CD4-positive, alpha-beta T cell (primary cell): ENCODE measurements at places on chromosomes 6 and 20.

- no peak for DNase-seq
These were observed 935 bp upstream of the RFX6 start for GRCh38 chr6:116876107-116876506.

DNA sequence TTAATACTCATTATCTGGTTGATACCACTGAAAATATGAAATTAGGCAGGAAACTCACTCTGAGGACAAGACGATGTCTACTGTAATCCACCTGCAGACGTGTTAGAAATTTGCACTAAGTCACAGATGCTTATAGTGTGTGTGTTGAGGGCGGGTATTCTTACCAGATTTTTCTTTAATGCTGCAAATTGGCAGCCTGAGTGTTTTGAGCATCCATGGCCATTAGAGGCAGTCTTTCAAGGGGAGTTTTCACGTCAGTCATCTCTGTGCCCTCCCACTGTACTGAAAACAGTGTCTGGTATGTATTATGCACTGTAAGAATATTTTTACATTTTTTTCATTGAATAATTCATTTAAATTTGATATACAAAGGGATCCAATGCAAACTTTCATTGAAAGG is 266.5 kb upstream of the QKI start:
- no peak for DNase-seq

- DNase-seq: no peak
These were observed 7.2 kb upstream of the AHI1 start for GRCh38 chr6:135504734-135505133.

- no peak for DNase-seq
These were observed 3.0 kb upstream of the OTOR start for GRCh38 chr20:16745204-16745603.

DNA sequence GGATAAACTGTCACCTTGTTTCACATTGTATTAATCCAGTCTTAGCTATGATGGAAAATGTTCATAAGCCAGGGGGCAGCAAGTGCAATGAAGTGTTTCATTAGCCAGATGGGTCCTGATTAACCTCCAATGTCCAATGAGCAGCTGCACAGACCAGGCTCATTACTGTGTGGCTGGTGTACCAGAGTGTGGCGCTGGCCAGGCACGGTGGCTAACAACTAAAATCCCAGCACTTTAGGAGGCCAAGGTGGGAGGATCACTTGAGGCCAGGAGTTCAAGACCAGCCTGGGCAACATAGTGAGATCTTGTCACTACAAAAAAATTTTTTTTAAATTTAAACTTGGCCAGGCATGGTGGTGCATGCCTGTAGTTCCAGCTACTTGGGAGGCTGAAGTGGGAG is 201.7 kb upstream of the FOXQ1 start:
- no peak for DNase-seq

- peak; percentile 55 for DNase-seq
These were observed 14.3 kb downstream of the KLHL31 start for GRCh38 chr6:53651205-53651763.

- DNase-seq: no peak
These were observed 57.3 kb downstream of the MAP3K5 start for GRCh38 chr6:136734977-136735376.

DNA sequence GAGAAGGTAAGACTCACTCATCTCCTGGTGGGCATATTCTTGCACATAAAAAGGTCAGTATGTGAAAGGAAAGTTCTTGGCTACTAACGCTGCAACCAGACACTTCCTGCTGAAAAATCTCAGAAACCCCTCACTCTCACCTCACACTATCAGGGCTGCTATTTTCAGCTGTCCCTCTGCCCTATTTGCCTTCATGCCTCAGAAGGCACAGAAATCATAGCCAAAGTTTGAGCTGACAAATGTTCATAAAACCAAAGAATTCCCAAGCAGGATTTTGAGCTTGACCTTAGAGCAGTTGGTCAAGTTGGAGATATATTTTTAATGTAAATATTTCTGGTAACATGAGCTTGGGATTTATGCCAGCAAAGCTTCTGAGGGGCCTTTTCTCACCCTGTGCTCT is 806.2 kb downstream of the MAFB start:
- no peak for DNase-seq
